ENCODE measurements at places on chromosomes 7 and 10.

DNA sequence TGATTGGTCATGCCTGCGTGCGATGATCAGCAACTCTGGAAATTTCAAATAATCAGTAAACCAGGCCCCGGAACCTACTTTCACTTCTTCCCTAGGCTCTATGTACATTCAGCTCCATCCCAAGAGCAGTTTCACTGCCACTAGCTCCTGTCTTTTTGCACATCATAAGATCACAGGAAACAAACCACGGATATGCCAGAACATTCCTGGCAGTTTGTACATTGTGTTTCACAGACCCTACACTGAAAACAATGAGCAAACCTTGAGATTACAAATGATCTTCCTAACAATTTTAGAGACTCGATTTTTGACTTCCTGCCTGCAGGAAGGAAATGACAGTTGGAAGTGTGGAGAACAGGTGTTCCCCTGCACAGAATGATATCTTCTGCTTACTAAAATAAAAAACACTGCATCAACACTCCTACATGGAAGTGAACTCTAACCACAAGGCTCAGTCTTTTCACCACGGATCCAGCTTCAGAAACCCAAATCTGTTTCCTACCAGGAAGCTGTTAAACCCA, 7.6 kb upstream of the TMEM236 start:
- no peak for DNase-seq

DNA sequence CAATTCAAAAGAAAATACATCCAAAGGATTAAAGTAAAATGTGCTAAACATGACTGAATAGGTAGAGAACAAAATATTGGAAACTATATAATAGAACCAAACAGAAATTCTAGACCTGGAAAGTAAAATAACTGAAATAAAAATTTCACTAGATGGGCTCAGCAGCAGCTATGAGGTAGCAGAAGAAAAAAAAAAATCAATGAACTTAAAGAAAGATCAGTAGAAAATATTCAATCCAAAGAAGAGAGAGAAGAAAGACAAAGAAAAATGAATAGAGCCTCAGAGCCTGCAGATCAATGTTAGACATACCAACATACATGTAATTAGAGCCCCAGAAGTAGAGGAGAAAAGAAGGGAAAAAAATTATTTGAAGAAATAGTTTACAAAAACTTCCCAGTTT, 129.6 kb upstream of the RNF32 start:
- DNase-seq = no peak

- DNase-seq = peak; percentile 74
Observed at GRCh38 chr10:97713826-97714400, 383 bp downstream of the MARVELD1 start.

DNA sequence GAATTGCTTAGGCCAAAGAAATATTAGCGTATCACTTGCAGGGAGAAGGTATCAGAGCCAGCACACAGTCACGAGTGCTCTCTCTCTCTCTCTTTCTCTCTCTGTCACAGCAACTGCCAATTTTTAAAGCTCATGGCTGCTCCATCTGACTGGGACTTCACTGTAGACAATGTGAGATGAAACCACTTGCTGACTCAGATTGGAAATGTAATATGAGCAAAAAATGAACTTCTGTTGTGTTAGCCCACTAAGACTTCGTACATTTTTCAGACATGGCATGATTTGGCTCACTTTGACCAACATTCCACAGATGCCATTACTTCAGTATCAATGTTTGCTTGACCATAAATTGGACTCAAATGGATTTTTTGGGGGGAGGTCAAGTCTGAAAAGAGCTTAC, 68.1 kb downstream of the DGKB start:
- DNase-seq = no peak

DNA sequence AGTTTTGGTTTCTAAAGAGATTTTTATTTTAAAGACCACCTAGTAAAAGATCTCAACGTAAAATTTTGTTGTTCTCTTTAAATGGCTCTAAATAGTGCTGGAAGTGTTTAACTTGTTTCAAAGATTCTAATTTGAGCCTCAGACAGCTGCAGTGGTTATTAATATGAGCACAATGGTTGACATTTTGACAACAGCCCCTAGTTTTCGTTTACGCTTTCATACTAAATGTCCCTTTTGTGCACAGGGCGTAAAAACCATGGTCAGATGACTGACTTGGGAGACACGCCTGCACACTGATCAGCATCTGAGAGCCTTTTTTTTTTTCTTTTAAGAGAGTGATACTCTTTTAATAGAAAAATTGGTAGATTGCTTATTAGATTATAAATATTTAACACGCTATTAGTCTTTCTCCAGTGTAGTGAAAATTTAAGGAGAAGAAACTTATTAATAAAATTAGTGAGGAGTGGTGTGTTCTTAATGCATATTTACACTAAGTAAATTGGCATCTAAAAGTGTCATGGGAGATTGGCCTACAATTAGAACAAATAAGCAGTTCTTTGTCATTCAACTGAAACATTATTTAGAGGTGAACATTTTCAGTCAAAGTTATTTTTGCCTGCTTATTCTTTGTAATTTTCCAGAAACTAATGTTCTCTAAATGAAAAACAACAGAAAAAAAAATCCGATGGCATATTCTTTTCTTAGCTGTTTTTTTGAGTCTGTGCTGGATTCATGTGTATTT, 182.8 kb upstream of the PHYHIPL start:
- DNase-seq = no peak

DNA sequence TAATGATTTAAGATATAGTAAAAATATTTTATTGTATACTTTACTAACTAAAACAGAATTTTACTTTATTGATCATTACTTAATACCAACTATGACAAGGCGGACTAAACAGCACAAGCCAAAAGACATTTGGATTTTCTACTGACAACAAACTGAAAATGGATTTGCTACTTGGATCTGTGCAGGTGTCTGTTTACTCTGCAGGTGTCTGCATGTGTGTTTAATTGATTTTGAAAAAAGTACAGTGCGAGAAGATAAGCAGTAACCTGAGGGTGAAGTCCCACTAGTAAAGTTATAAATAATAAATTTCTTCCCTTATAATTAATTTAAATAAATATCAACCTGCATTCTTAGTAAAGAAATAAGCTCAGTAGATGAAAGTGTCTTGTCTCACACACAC, 696.8 kb upstream of the MBL2 start:
- DNase-seq = no peak

DNA sequence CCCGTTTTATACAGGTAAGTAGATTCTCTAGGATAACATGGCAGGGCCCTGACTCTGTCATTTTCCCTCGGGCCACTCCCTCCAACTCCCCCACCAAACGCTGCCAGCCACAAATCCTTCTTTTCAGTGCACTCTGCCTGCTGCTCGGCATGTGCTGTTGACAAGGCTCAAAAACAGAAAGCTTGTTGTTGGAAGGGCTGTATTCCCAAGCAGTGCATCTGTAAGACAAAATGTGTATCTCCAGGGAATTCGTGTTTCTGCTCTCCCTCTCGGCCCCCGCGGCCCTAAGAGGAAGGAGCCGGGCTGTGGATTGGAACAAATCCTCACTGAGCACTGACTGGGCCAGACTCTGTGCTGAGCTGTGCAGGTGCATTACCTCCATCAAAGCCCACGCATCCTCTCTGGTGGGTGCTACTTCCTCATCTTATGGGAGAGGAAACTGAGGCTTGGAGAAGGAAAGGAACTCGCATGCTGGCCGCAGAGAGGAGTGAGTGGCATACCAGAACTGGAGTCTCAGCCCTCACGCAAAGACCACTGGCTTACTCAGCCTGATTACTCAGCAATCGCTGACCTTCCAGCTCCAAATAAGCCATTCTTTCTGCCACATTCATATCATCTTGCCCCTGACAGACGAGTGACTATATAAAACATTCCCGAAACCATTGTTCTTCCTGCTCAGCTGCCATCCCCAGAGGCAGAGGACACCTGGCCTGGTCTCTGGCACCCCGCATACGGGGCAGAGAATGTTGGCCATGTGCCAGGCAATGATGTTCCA, 33.5 kb upstream of the ENO4 start:
- no peak for DNase-seq

- DNase-seq = peak; percentile 49
Observed at GRCh38 chr7:102912742-102913141, at the start of gene LRRC17. Gene LRRC17 (plus strand): TSS chr7:102913000. CDS start chr7:102933914, 20,914 bp downstream.

- no peak for DNase-seq
Observed at GRCh38 chr10:5321273-5321672, 43.5 kb upstream of the UCN3 start.

GRCh38 chr7:6175645-6176044, 96.8 kb downstream of the CYTH3 start:
- DNase-seq = no peak

GRCh38 chr10:35781643-35782035, 139.5 kb upstream of the FZD8 start:
- DNase-seq = no peak

- no peak for DNase-seq
Observed at GRCh38 chr10:132110713-132111112, 45.0 kb downstream of the JAKMIP3 start.

GRCh38 chr10:100238429-100238828, 9.0 kb upstream of the CHUK start:
- no peak for DNase-seq

- no peak for DNase-seq
Observed at GRCh38 chr7:51033727-51034520, 251.2 kb upstream of the GRB10 start.

DNA sequence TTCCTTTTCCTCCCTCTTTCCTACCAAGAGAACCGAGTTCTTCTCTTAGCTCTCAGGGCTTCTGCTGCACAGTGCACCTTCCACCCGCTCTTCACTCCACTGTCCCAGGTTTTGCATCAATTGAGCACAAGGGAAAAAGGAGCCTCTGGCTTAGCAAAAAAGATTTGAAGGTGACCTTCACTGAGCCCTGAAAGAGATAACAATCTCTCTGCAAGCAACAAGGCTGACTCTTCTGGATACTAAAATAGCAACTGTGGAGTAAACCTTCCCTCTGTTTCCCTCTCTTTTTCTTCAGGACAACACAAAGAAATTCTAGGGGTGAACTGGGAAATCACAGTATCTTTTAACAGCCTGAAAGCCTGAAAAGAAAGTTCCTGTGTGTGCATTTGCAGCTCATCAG, 354.7 kb upstream of the PODXL start:
- no peak for DNase-seq

DNA sequence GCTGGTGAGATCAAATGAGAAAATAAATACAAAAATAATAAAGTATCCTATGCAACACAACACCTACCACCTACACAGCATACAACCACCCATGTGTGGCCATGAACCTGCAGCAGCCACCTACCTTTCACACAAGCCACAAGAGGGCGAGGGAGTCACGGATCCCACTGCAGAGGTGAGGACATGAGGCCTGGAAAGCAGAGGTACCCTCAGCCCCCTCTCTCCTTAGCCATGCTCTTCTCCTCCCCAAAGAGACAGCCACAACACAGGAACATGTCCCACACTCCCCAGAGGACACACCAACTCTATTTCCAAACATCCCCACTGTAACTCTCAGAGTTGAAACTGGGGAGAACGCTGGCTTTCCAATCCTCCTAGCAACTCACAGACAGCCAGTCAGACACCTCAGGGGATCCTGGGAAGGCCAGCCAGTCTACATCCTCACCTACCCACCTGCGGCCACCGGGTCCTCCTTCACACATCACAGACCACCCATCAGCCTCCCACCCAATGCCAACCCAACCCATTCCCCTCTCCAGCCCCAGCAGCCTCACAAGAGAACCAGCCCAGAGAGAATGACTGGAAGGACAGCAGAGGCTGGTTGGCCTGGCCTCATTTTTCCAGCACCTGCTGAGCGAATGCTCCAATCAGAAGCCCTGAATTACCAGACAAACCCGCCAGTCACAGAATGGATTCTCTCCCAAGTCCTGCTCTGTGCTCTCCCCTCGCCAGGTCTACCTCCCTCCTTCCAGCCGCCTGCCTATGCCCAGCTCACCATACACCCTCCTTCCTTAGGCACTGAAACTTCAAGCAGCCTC, 18.4 kb downstream of the DLG5 start:
- DNase-seq = no peak

GRCh38 chr7:5594616-5595544, 171.2 kb upstream of the TNRC18 start:
- DNase-seq = no peak

DNA sequence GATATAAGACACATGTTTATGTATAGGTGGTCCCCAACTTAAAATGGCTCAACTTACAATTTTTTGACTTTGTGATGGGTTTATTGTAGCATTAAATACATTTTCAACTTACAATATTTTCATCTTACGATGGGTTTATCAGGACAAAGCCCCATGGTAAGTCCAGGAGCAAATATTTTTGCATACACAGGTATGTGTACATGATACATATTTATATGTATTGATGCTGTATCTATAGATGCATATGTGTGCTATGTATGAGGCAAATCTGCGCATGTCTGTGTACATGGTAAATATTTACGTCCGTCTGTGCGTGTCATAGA, 664 bp upstream of the UBE3C start:
- DNase-seq = no peak

GRCh38 chr10:97895915-97896314, 46.3 kb downstream of the GOLGA7B start:
- no peak for DNase-seq

- DNase-seq = no peak
Observed at GRCh38 chr7:49791088-49791741, 17.8 kb downstream of the VWC2 start.

- DNase-seq = no peak
Observed at GRCh38 chr7:87225696-87226095, 6.2 kb upstream of the TMEM243 start.

GRCh38 chr7:150388709-150389531, 9.8 kb downstream of the ZNF775 start:
- no peak for DNase-seq

GRCh38 chr7:15209429-15209828, 306.9 kb upstream of the DGKB start:
- no peak for DNase-seq

- DNase-seq = no peak
Observed at GRCh38 chr10:110141871-110142635, 65.4 kb upstream of the MXI1 start.

GRCh38 chr10:1159131-1160061, 103.2 kb downstream of the WDR37 start:
- no peak for DNase-seq

- no peak for DNase-seq
Observed at GRCh38 chr7:144784943-144785342, 50.9 kb downstream of the TPK1 start.

- no peak for DNase-seq
Observed at GRCh38 chr7:116956477-116956804, 3.1 kb downstream of the ST7 start.

- no peak for DNase-seq
Observed at GRCh38 chr7:134548877-134549276, at the start of gene AKR1B15. Gene AKR1B15 (plus strand): TSS chr7:134549110. CDS start chr7:134564620, 15,510 bp downstream.

- DNase-seq = no peak
Observed at GRCh38 chr10:24376731-24377130, 167.8 kb downstream of the KIAA1217 start.

GRCh38 chr7:129385116-129385515, 49.1 kb upstream of the STRIP2 start:
- DNase-seq = no peak

GRCh38 chr7:1525409-1525808, 5.1 kb upstream of the MAFK start:
- DNase-seq = no peak

GRCh38 chr10:69107699-69108098, 16.3 kb upstream of the VPS26A start:
- DNase-seq = no peak
